Astrocyte of the hippocampus (primary cell): ENCODE measurements at places on chromosomes 1 and 21.
A peak's percentile ranks its signal among the peaks of the same experiment; 100 is the strongest.

DNA sequence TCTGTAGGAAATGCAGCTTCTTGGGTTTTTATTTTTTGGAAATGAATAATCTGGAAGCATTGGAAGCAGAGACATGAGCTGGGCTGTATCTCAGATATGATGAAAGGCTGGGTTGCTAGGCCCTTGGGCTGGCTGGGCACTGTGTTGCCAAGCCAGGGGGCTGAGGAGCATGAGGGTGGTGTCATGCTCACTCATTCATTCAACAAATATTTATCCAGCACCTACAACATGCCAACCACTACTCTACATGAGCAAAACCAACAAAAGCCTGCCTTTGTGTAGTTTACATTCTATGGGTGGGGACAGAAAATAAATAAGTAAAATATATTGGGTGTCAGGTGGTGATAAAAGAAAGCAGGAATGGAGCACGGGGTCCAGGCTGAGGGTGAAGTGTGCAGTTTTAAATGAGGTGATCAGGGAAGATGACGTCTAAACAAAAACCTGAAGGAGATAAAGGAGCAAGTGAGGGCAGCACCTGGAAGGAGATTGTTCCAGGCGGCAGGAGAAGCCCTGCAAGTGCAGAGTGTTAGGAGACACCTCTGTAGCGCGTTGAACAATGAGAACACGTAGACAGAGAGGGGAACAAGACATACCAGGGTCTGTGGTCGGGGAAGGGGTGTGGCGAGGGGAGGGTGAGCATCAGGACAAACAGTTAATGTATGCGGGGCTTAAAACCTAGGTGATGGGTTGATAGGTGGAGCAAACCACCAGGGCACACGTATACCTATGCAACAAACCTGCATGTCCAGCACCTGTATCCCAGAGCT lies 10.9 kb downstream of the TAGLN2 start:
- DNase-seq: no peak

GRCh38 chr1:206662396-206663092 lies 22.2 kb upstream of the MAPKAPK2 start:
- no peak for DNase-seq

DNA sequence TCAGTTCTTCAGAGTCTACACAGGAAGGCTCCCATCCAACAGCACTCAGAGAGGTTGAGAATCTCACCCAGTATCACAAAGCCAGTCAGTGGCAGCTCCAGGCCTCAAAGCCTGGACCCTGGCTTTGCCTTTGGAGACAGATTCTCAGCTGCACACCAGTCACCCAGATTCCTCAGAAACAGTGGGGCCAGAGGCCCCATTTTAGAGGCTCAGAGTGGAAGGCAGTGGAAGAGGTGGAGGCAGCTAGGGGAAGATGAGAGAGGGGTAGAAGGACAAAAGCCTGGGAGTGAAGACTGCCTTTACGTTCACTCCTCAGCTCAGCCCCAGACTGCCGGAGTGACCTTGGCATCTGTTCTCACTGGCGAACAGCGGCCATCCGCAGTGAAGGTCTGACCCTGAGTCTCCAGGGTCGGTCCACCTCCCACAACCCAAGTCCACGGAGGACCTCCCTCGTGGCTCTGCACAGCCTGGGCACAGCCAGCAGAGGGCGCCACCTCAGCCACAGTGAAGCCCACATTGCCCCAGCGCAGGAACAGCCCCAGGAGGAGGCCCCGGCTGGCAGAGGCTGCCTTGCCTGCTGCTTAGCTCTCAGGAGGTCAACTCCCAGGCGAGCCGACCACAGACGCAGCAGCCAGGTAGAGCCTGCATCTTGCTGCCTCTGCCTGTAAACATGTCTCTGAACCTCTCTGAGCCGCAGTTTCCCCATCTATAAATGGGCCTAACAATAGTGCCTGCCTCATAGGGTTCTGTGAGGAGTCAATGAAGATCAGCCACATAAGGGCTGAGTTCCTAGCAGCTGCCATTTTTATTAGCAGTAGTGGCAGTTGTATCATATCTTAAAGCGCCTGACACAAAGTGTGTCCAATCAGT lies 5.9 kb upstream of the FNDC5 start:
- peak; percentile 67 for DNase-seq

- DNase-seq: no peak
These were observed 174.9 kb downstream of the ETS2 start for GRCh38 chr21:38980416-38981313.

GRCh38 chr1:162361349-162361748 lies 15.3 kb downstream of the SPATA46 start:
- peak; percentile 26 for DNase-seq

DNA sequence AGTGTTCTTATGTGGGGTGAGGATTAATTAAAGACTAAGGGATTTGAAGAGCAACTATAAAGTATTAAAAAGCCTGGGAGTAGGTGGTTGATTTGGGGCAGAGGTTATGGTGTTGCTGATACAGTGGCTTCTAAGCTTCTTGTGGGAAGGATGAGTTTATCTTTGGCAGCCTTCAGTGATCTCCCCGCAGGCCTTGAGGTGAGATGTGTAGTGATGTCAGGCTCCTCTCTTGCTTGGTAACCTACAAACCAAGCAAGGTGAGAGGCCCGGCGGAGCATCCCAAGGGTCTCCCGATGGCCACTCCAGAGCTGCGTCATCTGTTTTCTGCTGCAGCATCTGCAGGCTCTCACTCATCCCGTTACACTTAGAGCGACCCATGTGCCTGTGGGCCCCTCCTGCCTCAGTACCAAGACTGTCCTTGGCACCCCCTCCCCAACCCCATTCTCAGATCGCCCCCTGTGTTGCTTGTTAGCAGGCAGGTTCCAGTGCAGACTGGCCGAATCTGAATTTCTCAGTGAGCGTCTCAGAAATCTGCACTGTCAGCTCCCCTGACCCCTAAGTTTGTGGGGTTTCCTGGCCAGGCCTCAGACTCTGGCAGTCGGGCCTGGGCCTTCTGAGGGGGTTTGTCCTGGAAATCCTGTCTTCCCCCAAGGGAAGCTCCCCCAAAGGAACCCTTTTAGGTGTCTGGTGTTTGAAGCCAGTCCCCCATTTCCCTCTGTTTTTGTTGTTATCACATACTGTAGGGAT lies 77.9 kb downstream of the GALNT2 start:
- no peak for DNase-seq

GRCh38 chr1:89310505-89310904 lies 37.8 kb upstream of the GBP5 start:
- DNase-seq: peak; percentile 42

DNA sequence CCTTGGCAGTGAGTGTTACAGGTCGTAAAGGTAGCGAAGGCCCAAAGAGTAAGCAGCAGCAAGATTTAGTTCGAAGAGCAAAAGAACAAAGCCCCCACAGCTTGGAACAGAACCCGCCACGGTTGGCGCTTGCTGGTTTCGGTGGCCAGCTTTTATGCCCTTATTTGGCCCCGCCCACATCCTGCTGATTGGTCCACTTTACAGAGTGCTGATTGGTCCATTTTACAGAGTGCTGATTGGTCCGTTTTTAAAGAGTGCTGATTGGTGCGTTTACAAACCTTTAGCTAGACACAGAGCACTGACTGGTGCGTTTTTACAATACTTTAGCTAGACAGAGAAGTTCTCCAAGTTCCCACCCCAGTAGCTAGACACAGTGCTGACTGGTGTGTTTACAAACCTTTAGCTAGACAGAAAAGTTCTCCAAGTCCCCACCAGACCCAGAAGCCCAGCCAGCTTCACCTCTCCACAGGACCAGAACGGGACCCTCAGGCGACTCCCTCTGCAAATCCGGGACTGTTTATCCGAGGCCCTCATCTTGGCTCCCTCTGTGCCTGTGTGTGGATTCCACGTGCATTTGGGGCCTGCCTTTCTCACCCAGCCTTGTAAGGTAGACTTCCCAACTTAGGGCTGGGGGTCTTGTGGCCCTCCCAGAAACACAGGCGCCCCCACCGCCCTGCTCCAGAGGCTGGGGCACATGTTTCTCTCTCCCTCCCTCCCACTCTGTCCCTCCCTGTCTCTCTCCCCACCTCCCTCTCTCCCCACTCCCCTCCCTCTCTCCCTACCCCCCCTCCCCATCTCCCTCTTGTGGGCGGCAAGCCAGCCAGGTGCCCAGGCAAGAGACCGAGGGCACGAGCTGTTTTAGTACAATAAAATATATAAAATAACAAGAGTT lies 12.6 kb downstream of the FTCD start:
- DNase-seq: no peak

DNA sequence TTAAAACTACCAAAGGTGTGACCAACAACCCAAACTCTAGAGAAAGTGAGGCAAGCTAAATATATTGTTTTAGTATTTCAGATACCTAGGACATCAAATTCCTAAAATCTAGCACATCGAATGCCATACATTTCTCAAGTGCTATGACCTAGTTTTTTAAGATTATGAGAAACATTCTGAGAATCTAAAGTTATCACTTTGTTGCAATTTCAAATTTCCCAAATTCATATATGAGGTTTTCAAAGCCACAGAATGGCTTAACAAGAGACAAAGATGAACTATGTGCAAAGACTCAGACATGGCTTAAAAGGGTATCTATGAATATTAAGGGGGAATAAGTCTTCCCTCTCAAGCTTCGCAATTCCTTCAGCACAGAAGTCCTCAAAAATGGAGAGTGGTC lies 6.8 kb downstream of the SCYL3 start:
- DNase-seq: no peak

DNA sequence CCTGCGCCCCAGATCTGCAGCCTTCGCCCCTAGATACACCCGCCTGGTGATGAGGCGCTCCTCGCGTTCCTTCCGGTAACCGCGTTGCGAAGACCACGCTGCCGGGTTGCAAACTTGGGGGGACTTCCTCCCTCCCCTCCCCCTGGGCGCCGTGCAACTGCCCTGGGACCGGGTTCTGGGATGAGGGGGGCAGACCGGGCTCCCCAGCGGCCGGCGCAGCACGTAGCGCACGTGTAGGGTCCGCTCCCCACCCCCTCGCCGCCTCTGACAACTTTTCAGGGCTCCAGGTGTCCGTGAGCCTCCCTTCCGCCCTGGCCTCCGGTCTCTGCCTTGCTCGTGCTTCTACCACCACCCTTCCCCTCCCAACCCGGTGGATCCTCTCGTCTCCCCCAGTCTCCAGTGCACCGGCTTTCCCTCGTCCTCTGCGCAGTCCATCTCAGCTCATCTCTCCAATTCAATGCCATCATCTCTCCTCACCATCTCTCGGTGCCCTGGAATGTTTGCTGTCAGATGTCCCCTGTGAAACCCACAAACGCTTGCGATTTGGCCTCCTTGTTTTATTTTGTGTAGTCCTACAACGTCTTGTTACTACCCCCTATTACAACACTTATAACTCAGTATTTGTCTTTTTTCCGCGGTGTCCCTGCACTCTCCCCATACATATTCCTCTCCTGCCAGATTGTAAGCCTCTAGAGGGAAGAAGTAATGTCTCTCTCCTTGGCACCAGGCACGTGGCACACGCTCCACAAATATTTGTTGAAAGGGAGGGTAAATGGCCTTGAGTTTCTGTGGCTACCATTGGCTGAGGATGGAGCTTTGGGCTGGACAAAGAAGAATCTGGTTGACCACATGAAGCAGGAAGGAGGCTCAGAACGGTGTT lies 782 bp downstream of the PCAT6 start:
- peak; percentile 37 for DNase-seq

DNA sequence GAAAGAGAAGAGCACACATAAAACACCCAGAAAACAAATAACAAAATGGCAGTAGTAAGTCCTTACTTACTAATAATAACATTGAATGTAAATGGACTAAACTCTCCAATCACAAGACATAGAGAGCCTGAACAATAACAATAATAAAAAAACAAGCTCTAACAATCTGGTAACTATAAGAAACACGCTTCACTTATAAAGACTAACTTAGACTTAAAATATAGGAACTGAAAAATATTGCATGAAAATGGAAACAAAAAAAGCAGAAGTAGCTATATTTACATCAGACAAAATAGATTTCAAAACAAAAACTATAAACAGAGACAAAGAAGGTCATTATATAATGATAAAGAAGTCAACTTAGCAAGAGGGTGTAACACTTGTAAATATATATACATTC lies 83.1 kb upstream of the LYPLAL1 start:
- no peak for DNase-seq

DNA sequence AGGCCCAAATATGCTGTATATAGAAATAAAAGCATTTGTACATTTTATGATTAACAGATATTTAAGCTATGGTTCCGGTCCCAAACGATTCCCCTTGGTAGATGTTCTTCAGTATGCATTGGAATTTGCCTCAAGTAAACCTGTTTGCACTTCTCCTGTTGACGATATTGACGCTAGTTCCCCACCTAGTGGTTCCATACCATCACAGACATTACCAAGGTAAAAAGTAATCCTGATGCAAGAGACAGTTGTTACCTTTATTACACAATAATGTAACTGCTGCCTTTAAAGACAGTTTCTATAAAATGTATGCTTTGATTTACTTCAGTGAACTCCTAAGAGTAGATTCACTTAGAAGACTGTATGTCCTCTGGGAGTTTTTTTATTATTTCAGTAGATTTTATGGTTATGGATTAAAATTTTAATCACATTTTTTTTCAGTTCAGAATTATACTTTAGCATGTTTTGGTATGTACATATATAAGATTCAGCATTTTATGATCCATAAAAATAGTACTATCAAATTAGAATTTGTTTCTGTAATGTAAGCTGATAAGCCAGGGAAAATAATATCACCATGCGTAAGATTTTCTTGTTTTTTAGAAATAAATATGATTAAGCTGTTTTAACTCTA lies 96.5 kb downstream of the USP25 start:
- DNase-seq: peak; percentile 54

DNA sequence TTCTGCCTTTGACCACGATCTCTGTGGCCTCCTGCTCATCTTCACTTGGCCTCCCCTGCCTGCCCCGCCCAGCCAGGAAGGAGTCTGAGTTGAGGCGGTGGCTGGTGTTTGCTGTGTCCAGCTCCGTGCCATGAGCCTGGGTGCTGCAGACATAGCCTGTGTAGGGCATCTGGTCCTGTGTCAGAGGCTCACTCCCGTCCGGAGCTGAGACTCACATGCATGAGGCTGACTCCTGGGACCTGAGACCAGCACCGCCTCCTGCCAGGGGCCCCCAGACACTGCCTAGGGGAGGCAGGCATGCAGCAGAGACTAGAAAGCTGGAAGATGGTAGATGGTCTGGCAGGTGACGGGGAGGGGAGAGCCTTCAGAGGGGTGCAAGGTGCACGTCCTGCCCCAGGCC lies 52.2 kb upstream of the TTC34 start:
- DNase-seq: no peak

- DNase-seq: no peak
These were observed 13.2 kb upstream of the EXO5 start for GRCh38 chr1:40495315-40495903.

DNA sequence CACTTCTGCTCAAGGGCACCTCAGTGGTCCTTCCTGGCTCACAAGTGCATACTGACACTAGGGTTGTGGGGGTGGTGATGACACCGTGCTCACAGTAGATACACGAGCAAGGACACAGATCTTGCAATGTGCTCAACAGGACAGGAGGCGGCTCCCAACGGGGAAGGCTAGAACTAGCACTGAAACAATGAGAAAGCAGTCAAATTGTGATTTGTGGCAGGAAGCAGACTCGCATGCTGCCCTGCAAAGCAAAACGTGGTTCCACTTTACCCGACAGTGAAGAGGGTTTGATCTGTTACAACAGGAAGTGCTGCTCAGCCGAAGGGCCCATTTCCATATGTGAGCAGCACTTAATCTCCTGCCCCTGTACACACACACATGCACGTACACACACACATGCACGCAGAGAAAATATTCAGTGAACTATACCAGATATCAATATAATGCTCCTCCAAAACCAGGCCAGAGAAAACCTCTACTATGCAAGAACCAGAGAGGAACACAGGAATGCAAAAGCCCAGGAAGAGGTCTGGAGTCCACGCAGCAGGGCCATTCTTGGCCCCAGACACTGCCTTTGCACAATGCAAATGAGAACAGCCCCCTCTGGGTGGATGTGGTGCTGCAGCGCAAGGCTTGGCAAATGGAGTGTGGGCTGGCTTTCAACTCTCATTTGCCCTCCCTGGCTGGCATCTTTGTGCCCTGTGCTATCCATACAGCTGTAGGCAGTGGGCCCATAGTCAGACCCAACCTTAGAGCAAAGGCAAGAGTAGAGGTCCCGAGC lies 47.1 kb downstream of the KANK4 start:
- DNase-seq: peak; percentile 20
